ELF-1 (cell line): ENCODE measurements at places on chromosomes 3 and 15.

GRCh38 chr3:192570821-192571791 is 156.2 kb downstream of the FGF12 start:
- DNase-seq, result peak; percentile 8

DNA sequence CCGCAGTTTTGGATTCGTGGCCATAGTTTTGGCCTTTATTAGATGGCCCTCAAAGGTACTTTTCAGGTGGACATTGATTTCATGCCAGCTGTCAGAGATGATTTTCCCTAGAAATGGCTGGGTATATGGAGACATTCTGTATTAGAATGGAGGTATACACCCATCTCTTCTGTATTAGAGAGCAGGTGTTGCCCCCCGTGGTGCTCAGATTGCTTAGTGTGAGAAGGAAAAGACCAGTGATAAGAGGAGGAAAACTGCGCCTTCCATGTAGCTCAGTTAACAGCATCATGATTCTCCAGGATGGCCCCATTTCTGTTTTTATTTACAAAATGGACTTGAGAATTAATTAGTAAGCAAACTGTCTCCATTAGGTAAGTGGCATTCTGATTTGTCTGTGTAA is 145.9 kb downstream of the IGF1R start:
- no peak for DNase-seq

GRCh38 chr15:85920956-85921355 is 126.2 kb upstream of the KLHL25 start:
- no peak for DNase-seq

GRCh38 chr15:32986147-32986546 is 208.4 kb downstream of the FMN1 start:
- DNase-seq, result no peak

- no peak for DNase-seq
Observed at GRCh38 chr3:71163198-71163918, 420.2 kb downstream of the FOXP1 start.
